ENCODE measurements at places on chromosomes 6 and 20. TPM values are rescaled to one million over a fixed set of nuclear protein-coding genes. Genes with fewer than 3 reads are reported as not detected.

The SLC24A3 gene
- not detected for total RNA-seq

The KCNK15 gene
- total RNA-seq: 0.79 TPM

The APCDD1L gene
- total RNA-seq: 0.07 TPM

The TNFRSF6B gene
- total RNA-seq: 0.93 TPM

The AIF1 gene
- total RNA-seq: not detected

The SLC32A1 gene
- total RNA-seq: not detected

The TMEM217 gene
- total RNA-seq: 0.53 TPM

The CLPSL2 gene
- total RNA-seq: 1.0 TPM
